NCI-H1930 (cell line): ENCODE measurements at places on chromosomes 1 and 21.
A peak's percentile ranks its signal among the peaks of the same experiment; 100 is the strongest.

- DNase-seq, result no peak
Observed at GRCh38 chr1:221837896-221838295, 96.0 kb upstream of the DUSP10 start.

GRCh38 chr21:45997495-45998275 lies 16.1 kb downstream of the COL6A1 start:
- DNase-seq, result no peak

GRCh38 chr1:179229214-179230140 lies at the start of gene ABL2:
Gene ABL2 (minus strand): TSS chr1:179229677. CDS start chr1:179229397, 280 bp downstream.
- DNase-seq, result peak; percentile 68

GRCh38 chr21:42425591-42425990 lies 21.9 kb downstream of the UBASH3A start:
- no peak for DNase-seq

DNA sequence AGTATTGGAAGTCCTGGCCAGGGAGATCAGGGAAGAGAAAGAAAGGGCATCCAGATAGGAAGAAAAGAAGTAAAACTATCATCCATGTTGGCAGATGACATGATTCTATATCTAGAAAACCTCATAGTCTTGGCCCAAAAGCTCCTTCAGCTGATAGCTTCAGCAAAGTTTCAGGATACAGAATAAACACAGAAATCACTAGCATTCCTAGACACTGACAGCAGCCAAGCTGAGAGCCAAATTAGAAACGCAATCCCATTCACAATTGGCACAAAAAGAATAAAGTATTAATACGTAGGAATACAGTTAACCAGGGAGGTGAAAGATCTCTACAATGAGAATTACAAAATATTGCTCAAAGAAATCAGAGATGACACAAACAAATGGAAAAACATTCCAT lies 44.6 kb downstream of the ZFYVE9 start:
- DNase-seq, result no peak

GRCh38 chr21:37921091-37921490 lies 4.8 kb upstream of the KCNJ6 start:
- DNase-seq, result no peak

DNA sequence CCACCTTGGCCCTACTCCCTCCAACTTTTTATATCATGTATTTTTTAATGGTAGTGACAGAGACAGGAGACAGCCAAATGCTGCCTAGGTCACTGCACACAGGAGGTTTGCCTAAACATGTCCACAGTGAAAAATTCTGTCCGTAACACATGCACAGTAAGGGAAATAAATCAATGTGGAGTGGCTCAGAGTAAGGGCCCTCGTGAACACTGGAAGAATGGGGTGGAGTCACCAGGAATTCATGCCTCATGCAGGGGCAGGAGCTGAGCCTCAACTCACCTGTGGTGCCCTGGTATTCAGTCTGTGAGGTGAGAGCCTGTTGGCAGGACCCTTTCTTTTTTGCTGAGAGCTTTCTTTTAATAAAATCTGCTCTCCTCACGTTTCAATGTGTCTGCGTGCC lies 289.1 kb downstream of the TGFB2 start:
- DNase-seq, result no peak

- DNase-seq, result no peak
Observed at GRCh38 chr1:190963321-190963720, 485.7 kb upstream of the BRINP3 start.

DNA sequence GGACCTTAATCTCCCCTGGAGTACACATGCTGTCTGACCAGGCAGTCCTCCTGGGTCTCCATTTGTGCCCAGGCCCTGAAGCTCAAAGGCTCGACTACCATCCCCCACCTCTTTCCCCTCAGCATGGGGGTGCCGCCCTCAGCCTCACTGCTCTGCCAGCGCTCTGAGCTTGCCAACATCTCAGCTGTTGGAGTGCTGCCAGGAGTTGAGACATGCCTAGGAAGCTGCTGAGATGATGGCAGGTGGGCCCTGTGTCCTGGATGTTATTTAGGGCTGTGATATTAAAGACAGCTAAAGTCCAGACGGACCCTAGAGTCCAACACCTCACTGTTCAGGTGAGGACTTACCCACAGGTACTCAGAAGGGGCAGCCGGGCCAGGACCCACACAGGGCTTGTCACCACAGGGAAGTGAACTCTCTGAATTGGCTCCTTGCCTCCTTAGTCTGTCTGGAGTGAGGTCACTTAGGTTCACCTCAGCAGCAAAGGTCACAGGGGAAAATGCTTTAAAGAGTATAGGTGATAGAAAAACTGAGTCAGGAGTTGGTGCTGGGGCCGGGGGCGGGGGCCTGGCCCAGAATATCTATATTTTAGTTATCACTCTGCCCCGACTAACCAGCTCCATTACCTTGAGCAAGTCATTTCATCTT lies 19.7 kb upstream of the KCNC4 start:
- no peak for DNase-seq

- DNase-seq, result no peak
Observed at GRCh38 chr1:3140437-3140836, 71.4 kb downstream of the PRDM16 start.

GRCh38 chr1:978069-978834 lies 3.6 kb downstream of the PERM1 start:
- no peak for DNase-seq

GRCh38 chr1:232878086-232878485 lies 72.3 kb upstream of the NTPCR start:
- no peak for DNase-seq

DNA sequence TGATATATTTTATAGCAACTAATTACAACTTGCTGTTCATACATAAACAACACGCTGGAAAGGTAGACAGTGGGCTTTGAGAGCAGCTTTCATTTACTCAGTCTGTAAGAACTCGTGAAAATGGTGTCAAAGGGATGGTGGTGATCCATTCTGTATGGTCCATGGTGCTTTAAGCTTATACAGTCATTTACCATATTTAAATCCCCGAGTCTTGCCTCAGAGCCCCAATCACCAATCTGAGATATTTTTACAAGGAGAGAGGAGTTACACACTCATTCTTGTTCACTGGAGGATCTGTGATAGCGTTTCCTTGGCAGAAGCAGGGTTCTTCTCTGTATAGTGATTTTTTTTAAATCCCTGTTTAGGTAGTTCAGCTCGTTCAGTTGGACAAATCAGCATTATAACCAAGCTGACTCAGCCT lies 694.6 kb downstream of the USP25 start:
- no peak for DNase-seq

DNA sequence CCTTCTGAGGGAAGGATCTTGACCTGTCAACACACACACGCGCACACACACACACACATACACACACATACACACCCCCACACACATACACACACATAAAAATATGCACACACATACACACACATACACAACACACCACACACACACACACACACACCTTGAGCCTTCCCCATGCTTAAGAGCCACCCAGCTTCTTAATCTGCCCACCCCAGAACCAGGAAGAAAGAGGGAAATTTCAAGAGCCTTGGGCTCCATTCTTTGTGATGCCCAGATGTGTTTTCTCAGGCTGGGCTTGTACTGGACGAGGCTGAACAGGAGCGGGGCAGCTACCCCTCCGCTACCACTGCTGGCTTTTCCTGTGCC lies 643.5 kb downstream of the KIF26B start:
- DNase-seq, result no peak

DNA sequence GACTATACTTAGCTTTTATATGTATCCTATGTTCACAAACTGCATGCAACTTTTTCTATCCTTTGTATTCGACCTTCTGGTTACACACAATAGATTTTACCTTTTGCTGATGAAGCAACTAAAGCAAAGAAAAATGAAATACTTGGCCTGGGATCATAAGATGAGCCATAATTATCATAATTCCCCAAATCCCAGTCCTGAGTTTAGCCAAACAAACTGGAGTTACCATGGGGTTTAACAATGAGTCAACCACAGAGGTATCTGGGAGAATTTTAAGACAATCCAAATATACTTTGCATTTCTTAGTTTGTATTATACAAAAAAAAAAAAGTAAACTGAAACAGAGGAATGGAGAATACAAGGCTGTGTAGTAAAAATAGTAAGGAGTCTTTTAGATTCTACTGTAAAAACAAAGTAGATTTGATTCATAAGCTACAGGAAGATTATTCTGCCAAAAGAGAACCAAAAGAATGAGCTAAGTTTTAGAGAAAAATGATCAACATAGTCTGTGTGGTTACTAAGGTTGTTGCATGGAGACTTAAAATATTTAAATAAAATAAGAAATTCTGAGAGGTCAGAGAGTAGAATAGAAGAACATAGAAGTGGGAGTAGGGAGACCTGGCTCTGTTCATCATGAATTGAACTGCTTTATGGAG lies 60.4 kb upstream of the GORAB start:
- DNase-seq, result no peak

DNA sequence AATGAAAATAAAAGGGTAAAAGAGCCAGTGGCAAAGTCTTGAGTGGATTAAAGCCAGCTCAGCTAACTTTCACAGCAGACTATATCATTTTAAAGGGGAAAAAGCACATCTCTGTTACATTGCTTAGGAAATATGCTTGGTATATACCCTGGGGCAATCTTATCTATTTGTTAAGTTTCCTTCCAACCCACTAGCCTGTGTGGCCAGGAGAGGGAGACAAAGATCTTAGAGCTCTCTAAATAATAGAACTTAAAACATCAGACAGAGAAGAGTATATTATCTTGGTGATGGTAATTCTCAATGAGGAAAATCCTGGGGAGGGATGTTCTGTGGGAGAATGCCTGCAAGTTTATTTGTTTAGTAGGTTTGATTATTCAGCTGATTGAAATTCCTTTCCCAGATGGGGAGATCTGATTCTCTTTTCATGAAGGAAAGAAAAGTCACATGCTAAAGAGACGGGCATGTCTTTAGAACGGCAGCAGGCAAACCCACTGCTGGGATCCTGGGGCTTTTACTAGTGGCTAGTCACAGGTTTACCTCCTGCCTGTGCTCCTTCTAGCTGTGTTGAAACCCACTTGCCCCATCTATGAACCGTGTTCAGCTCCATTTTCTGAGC lies 3.6 kb downstream of the KCNE2 start:
- peak; percentile 32 for DNase-seq

GRCh38 chr1:74856174-74856573 lies 123.2 kb downstream of the TYW3 start:
- DNase-seq, result no peak

DNA sequence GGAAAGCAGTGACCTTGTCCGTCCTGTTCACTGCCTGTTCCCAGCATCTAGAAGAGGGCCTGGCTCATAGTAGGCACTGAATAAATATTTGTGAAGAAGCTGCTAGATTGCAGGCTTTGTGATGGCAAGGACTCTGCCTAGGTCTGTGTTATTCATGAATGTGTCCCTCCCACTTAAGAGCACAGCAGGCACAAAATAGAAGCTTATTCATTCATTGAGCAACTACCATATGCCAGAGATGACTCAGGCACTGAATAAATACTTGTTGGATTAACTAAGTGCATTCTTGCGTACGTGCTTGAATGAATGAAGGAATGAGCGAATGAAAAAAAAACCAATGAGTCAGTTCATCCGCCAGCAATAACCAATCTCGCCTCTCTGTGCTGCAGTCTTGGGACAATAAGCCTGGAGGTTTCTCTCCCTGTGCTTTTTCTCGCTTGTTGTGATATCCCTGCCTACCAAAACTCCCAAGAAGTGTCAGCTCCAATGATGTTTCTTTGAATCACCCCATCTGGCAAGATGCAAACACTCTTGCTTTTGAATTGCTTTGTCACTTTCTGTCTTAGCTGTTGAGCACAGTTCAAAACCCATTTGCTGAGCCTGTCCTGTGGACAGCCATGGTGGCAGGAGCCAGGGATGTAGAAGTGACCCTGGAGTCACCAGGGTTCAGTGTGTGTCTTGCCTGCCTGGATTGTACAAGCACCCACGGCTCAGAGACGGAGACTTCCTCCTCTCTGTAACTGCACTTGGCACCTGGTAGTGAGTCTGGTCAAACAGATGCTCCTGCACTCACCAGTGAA lies 143.9 kb downstream of the KAZN start:
- no peak for DNase-seq

- DNase-seq, result no peak
Observed at GRCh38 chr1:149881876-149882275, 17.5 kb upstream of the BOLA1 start.

GRCh38 chr1:171919891-171920887 lies 78.9 kb downstream of the DNM3 start:
- no peak for DNase-seq

DNA sequence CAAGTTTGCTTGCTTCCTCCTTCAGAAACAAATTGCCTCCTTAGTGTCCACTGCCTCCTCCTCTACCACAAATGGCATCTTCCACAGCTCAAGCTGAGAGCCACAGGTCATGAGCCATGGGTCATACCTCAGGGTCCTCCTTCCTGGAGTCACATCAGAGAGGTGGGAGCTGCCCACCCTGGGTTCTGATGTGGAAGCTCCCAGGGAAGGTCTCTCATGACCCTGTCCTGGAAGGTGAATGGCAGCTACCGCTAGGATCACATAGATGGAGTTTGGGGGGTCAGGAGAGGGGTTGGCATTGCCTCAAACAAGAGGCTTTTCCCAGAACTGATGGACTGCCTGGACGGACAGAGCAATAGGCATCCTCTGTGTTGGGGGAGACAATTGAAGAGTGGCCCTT lies 321.4 kb downstream of the MATN1 start:
- no peak for DNase-seq

- no peak for DNase-seq
Observed at GRCh38 chr1:229065613-229066012, 205.3 kb upstream of the RAB4A start.

DNA sequence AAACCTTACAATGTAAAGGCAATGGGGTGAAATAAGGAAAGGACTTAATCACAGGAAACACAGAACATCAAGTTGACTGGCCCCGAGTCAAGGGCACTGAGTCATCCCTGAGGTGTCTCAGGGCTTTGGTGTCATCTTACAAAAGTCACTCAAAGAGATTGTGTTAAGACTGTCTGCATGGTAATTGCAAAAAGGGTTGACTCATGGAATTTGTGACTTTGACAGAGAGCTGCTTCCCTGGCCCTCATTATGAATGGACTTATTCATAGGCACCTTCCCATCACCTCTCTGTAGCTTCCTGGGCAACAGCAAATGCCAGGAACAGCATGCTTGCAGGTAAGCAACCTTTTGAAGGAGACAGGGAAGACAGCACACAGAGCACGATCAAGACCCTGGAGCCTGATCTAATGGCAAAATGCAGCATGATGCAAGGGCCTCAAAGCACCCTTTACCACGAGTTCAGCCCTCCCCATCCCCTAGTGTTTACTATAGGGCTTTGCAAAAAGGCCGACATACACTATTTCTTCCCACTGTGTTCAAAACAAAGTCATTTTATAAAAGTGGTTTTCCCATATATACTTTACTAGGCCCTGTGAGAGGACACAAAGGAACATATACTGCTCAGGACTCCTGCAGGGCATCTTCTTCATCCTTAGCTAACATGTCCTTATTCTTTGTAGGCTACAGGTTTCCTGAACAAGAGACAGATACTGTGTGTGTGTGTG lies 17.1 kb downstream of the ZP4 start:
- no peak for DNase-seq

DNA sequence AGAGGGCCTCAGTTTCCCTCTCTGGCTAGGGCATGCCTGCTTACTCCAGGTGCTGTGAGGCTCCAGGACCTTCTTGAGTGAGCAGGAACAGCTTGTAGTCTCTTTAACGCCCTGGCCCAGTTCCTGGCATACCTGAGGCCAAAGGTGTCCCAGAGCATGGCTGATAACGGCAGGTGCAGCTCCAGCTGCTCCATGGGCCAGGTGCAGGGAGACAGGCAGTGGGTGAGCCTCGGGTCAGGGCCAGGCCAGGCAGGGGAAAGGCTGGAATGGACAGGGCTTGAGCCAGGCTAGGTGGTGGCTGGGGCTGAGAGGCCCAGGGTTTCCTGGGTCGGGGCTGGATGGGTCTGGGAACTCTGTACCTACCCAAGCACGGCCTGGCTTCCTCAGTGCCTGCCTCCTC lies 18.3 kb downstream of the EDN2 start:
- DNase-seq, result no peak
